ENCODE measurements at places on chromosomes 5 and 9. TPM values are rescaled to one million over a fixed set of nuclear protein-coding genes. Genes with fewer than 3 reads are reported as not detected.

RALGDS gene
- 40.5 TPM for total RNA-seq

ARHGEF28 gene
- 8.1 TPM for total RNA-seq

CCDC183 gene
- total RNA-seq, result 0.32 TPM

ADGRD2 gene
- not detected for total RNA-seq
